ENCODE measurements at places on chromosomes 1 and 21.

DNA sequence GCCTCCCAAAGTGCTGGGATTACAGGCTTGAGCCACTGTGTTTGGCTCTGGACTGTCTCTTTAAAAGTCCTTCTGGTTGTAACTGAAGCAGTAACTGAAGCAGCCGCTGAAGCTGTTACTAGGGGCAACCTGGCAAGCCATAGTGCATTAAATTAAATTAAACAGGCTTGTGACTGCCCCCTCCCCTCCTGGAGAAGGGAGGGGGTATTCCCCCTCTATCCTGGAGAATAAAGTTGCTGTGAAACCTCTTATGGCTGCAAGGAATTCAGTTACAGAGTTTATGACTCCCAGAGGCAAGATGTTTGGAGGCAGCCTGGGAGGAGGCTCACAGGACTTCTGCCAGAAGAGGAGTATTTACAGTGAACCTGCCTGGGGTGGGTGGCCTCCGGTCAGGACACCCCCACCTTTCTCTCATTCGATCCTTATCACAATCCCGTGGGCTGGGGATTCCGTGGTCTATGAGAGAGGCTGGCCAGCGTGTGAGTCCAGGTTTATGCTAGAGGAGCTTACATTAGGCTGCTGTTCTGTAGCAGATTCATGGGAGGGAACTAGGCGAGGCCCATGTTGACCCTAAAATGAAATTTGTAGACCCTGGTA, 8.3 kb downstream of the TTC22 start:
- H3K27ac ChIP-seq: no peak overlapping the region
- no peak for DNase-seq
- peaks cover 22% of the 10 kb centered on the region for H3K36me3 ChIP-seq
- no peaks in the 10 kb centered on the region for H3K27me3 ChIP-seq

GRCh38 chr1:35470977-35471613, 86.1 kb downstream of the KIAA0319L start:
- DNase-seq: no peak
- H3K27ac ChIP-seq: no peak overlapping the region

- no peaks in the 10 kb centered on the region for H3K4me1 ChIP-seq
- DNase-seq: no peak
- no peaks in the 10 kb centered on the region for H3K36me3 ChIP-seq
- no peak overlapping the region for H3K4me3 ChIP-seq
- no peak overlapping the region for H3K27ac ChIP-seq
- H3K27me3 ChIP-seq: peaks cover 75% of the 10 kb centered on the region
Observed at GRCh38 chr1:157193219-157193618, 55.0 kb upstream of the ETV3 start.

DNA sequence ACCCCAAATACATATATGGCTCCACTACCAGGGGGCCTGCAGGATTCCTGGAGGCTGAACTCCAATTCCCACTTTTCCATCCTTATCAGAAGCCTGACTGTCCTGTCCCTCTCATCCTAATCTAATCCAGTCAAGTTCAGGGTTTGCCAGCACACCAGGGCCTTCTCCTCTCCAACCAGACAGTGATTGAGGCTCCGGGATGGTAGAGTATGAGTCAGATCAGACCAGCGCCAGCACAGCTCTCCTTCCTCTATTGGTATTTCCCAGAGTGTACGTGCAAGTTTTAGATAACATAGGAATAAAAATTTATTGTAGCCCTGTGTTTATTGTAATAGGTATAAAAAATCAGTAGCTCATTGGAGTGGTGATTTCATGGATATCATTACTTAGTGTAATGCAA, 24.5 kb upstream of the RCSD1 start:
- no peak overlapping the region for H3K27ac ChIP-seq
- H3K27me3 ChIP-seq: peaks cover 24% of the 10 kb centered on the region
- no peak overlapping the region for H3K4me3 ChIP-seq

GRCh38 chr21:33395891-33396331, 7.3 kb upstream of the IFNGR2 start:
- DNase-seq: no peak
- H3K4me3 ChIP-seq: no peak overlapping the region
- H3K27me3 ChIP-seq: no peaks in the 10 kb centered on the region

DNA sequence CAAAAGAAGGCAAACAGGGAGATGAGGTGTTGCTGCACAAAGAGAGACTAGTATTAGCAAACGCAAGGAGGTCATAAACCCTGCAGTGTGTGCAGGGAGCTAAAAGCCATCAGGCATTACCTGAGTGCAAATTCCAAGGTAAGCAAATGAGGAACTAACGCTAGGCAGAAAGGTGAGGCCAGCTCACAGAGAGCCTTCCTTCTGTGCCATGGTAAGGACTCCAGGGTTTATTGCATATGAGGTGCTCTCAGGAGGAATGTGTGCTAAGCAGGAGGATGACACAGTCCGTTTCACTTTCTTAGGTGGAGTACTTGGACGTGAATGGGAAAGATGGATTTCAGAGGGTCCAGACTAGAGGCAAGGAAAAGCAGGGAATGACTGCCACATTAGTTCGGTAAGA, 44.6 kb upstream of the MYBPHL start:
- H3K27me3 ChIP-seq: no peaks in the 10 kb centered on the region
- no peak overlapping the region for H3K4me3 ChIP-seq
- no peak overlapping the region for H3K27ac ChIP-seq
- DNase-seq: no peak
- H3K36me3 ChIP-seq: no peaks in the 10 kb centered on the region

GRCh38 chr1:205678286-205679111, 1.8 kb downstream of the SLC45A3 start:
- H3K27me3 ChIP-seq: no peaks in the 10 kb centered on the region
- H3K27ac ChIP-seq: no peak overlapping the region
- no peaks in the 10 kb centered on the region for H3K36me3 ChIP-seq
- H3K4me1 ChIP-seq: peaks cover 40% of the 10 kb centered on the region
- DNase-seq: no peak

DNA sequence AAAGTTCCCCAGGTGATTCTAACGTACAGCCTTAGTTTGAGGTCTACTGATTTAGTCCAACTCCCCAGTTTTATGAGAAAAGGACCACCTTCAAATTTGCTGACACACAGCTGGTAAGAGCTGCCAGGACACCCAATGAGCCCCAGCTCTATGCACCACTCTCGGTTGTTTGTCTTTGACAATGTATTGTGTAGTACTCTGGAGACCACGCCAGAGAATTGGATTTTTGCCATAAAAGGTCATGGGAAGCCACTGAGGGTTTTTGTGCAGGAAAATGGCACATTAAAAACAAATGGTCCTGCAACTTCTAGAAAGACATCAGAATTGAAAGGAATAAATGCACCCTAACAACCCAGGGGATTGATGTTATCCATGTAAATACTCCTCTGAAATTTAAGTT, 7.1 kb upstream of the IER5 start:
- H3K36me3 ChIP-seq: no peaks in the 10 kb centered on the region
- no peak for DNase-seq
- no peak overlapping the region for H3K27ac ChIP-seq

DNA sequence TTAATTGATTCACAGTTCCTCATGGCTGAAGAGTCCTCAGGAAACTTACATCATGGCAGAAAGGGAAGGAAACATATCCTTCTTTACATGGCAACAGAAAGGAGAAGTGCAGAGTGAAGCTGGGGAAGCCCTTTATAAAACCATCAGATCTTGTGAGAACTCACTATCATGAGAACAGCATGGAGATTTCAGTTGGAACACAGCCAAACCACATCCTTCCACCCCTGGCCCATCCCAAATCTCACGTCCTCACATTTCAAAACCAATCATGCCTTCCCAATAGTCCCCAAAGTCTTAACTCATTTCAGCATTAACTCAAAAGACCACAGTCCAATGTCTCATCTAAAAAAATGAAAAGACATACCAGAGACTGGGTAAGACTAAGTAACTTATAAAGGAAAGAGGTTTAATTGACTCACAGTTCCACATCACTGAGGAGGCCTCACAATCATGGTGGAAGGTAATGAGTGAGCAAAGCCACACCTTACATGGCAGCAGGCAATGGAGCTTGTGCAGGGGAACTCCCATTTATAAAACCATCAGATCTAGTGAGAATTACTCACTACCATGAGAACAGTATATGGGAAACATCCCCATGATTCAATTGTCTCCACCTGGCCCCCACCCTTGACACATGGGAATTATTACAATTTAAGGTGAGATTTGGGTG, 105.2 kb downstream of the MRPL39 start:
- H3K36me3 ChIP-seq: no peaks in the 10 kb centered on the region
- H3K27me3 ChIP-seq: no peaks in the 10 kb centered on the region
- H3K27ac ChIP-seq: no peak overlapping the region
- no peaks in the 10 kb centered on the region for H3K4me1 ChIP-seq
- H3K4me3 ChIP-seq: no peak overlapping the region

DNA sequence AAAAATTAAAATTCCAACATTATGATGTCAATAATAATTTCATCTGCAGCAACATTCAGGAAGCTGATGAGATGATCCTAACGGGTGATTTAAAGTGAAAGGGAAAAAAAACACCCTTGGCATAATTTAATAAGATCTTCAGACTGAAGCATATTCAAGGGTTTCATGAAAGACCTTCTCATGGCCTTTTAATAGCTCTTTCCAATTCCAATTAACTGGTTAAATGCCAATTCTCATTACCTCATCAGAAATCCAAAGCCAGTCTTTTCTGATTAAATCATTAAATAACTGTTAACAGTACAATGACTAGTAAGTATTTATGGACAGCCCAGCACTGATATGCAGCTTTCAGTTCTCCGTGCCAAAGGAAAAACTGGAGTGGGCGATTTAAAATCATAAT, 407.5 kb downstream of the SMYD3 start:
- H3K36me3 ChIP-seq: no peaks in the 10 kb centered on the region
- H3K4me1 ChIP-seq: no peaks in the 10 kb centered on the region
- no peak for DNase-seq
- no peak overlapping the region for H3K4me3 ChIP-seq
- no peak overlapping the region for H3K27ac ChIP-seq
- no peaks in the 10 kb centered on the region for H3K27me3 ChIP-seq

DNA sequence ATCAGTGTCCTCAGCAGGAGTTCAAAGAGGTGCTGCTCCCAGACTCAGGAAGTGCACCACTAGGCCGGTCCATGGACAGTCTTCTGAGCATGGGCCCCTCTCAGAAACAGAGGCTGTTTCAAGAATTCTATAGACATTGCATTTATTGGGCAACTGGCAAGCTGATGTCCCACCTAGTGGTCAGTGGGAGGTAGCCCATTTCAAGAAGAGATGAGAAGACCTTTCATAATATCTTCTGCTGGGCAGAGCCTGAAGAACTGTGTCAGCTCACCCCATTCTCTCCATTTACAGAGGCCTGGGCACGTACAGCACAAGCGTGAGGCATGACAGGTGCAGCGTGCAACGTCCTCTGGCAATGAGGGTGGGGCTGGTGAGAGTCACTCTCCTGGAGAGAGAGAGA, 216.0 kb downstream of the DYRK1A start:
- no peaks in the 10 kb centered on the region for H3K27me3 ChIP-seq
- H3K4me1 ChIP-seq: no peaks in the 10 kb centered on the region
- DNase-seq: peak; percentile 8
- H3K27ac ChIP-seq: no peak overlapping the region

- DNase-seq: no peak
- H3K4me1 ChIP-seq: peaks cover 22% of the 10 kb centered on the region
- H3K36me3 ChIP-seq: no peaks in the 10 kb centered on the region
- H3K4me3 ChIP-seq: no peak overlapping the region
Observed at GRCh38 chr1:44481701-44482100, 76.6 kb downstream of the RNF220 start.

- H3K27ac ChIP-seq: no peak overlapping the region
- peaks cover 44% of the 10 kb centered on the region for H3K27me3 ChIP-seq
- no peaks in the 10 kb centered on the region for H3K36me3 ChIP-seq
- H3K4me1 ChIP-seq: no peaks in the 10 kb centered on the region
- no peak for DNase-seq
Observed at GRCh38 chr1:208336137-208336518, 91.9 kb upstream of the PLXNA2 start.

- DNase-seq: peak; percentile 90
- peak overlapping the region; percentile 55 for H3K27ac ChIP-seq
- no peaks in the 10 kb centered on the region for H3K36me3 ChIP-seq
- H3K4me1 ChIP-seq: peaks cover 51% of the 10 kb centered on the region
- H3K4me3 ChIP-seq: no peak overlapping the region
Observed at GRCh38 chr1:36161641-36162531, 5.9 kb downstream of the MAP7D1 start.

DNA sequence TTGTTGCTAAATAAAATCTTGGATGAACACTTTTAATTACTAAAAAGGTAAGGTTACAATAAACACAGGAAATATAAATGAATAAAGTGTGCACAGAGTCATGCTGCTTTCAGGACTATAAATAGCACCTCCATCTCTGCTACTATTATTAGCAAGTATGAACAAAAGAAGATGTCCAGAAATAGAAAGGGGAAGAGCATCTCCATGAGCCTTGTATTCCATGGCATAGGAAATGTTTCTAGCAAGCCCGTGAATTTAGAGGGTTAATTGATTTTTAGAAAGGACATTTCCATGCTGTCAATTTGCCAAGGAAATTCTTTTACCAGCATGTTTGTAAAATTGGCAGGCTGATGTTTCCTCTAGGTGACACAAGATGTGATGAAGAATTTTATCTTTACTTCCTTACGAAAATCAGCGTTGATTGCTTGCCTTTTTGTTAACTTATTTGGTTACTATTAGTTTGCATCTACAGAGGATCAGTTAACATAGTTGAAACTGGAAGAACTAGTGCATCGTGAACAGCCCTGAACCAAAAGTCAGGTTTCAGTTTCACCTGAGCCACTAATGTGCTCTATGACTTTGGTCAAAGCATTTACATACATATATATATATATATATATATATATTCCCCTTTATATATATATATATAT, 45.3 kb downstream of the NR5A2 start:
- H3K4me1 ChIP-seq: peaks cover 20% of the 10 kb centered on the region
- DNase-seq: peak; percentile 47
- no peak overlapping the region for H3K27ac ChIP-seq
- H3K36me3 ChIP-seq: no peaks in the 10 kb centered on the region
- no peak overlapping the region for H3K4me3 ChIP-seq
- H3K27me3 ChIP-seq: no peaks in the 10 kb centered on the region

DNA sequence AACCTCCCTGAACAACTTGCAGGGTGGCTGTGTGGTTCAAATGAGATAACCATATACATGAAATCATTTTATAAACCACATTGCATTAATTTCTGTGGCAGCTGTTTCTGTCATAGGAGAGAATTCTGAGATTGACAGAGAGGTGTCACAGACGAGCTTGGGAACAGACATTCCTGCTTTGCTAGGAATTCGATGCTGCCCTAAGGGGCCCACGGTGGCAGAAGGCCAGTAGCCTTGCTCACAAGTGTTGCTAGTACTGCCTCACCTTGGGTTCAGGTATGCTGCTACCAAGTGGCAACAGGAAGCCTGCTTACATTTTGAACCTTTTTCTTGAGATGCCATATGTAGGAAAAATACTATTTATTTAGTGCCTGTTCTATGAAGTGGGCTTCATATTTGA, 13.4 kb downstream of the KCNA10 start:
- no peaks in the 10 kb centered on the region for H3K4me1 ChIP-seq
- no peak overlapping the region for H3K27ac ChIP-seq
- H3K27me3 ChIP-seq: peaks cover 65% of the 10 kb centered on the region
- no peak for DNase-seq

Data from PC-9 (cell line).